ENCODE measurements at places on chromosomes 6 and 20.

DNA sequence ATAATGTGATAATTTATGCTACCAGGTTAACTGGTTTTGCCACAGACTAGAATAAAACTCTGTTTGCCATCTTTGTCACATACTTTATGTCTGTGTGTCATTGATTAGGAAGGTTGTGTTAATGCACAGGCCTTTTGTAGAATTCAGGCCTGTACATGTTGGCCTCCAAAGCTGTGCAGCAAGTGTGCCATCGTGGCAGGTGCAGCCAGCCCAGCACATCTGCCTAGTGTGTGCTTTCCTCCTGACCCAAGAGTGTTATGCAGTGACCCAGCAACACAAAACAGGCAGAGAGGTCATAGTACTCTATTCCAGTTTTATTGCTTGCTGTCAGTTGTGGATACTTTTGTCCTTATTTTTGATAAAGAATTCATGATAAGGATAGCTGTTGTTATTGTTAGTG lies 3.7 kb downstream of the MAP3K4 start:
- no peak for DNase-seq

DNA sequence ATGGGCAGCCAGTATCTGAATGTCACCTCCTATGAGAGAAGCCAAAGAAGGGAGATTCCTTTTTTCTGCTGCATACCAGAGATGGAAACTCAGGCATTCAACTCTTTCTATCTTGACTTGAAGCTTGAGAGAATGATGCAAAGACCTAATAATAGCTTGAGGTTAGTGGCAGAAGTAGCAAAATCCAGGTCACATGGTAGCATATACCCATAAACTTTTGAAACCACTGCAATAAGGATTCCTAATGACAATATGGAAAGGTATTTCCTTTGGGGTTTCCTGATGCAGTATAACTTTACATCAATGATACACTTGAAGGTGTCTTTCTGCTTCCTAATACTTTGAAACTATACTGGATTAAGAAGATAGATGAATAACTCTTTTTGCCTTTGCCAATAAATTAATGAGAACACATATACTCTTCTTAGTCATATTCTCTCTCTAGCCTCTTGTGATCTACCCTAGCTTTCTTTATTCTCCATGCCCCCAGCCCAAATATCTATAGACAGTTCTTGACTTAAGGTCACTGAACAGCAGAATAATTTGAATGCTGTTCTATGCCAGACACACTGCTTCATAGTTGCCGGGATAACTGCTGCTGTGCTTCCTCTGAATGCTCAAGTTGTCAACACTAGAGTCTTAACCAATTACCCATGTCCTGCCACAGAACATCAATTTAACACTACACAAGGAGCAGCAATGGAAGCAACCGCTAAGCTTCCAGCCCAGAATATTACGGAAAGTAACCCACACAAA lies 155.5 kb upstream of the SIM1 start:
- peak; percentile 95 for DNase-seq

DNA sequence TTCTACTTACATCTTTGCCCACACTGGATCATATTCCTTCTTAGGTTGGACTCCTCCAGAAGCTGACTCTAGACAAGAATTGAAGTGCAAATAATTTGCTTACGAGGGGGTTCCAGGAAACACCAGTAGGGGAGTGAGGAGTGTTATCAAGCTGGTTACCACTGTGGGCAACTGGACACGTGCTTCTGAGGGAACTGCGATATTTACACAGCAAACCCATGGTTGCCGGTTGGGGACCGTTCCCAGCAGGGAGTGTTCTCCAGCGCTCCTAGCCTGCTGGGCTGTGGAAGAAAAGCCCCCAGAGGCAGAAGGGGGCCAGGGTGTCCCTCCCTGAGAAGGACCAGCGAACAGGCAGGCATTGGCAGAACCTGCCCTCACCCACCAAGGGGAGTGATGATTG lies 21.7 kb downstream of the MDFI start:
- no peak for DNase-seq

GRCh38 chr6:76441875-76442274 lies 369.4 kb upstream of the IMPG1 start:
- DNase-seq: no peak

GRCh38 chr6:68638230-68638900 lies 3.3 kb downstream of the ADGRB3 start:
- DNase-seq: peak; percentile 28

Measured in EH (cell line).